NCI-H2029 (cell line): ENCODE measurements at places on chromosomes 2 and 18.
A peak's percentile ranks its signal among the peaks of the same experiment; 100 is the strongest.

DNA sequence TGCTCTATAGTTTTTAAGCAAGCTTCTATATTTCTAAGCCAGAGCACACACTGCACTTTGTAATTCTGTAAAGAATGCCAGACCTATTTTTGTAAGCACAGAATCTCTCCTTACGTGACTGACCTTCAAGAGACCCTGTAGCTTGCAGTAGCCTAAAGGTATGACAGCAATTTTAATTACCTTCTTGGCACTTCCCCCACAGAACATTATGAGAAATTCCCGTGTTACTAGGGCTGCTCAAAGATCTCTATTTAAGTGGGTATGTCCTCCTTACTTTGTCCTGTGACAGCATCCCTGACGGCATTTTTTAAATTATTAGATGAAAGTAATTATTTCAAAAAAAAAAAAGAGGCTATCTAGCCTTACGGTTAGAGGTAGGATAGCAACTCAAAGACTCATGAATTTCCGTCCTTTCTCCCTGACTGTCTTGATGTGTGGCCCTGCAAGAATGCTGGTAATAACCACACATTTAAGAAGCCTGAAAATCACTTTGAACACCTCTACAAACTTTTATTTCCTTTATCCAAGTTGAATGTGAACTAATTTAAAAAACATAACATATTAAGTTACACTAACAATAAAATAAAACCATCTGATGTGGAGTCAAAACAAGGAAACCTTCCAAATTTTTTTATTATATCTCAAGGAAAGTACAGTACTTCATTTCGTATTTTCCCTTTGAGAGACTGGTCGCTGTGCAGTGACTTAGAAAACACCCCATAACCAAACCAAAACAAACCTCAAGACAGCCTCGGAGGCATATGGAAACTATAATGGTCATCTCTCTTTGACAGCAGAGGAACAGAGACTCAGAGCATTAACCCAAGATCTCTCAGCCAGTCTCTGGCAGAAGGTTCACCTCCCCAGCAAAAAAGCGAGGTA, 54.9 kb downstream of the THUMPD2 start:
- DNase-seq: no peak

DNA sequence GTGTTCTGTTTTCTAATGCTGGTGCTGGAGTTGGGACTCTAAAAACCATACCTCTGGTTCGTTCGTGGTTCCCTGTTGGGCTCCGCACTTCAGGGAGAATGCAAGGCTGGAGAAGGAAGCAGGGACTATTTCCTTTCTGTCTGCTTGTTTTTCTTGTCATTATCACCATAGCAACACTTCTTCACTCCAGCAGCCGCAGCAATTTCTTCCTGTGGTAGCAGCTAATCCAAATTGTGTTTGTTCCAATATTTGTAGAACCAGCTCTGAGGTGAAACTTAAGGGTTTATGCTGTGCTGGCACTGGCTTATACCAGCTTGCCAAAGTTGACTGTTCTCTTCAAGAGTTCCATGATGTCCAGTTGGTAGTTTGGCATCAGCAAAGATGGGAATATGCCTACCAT, 301.4 kb upstream of the SYT4 start:
- peak; percentile 40 for DNase-seq

DNA sequence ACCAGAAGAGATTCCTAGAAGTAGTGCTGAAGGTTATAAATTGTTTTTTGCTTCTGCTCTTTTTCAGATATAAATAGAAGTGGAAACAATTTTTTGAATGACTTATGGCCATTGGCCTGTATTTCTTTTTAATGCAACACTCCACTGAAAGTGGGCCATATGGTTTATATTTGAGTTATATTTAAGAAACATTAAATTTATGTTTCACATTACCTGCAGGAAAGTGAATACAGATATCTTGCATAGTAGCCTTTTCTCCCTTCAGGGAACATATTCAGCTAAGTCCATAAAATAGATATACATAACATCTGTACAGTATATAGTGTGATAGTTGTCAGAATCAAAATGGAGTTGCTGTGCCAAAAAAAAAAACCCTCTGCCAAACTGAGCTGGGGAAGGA, 53.1 kb upstream of the EFEMP1 start:
- no peak for DNase-seq

DNA sequence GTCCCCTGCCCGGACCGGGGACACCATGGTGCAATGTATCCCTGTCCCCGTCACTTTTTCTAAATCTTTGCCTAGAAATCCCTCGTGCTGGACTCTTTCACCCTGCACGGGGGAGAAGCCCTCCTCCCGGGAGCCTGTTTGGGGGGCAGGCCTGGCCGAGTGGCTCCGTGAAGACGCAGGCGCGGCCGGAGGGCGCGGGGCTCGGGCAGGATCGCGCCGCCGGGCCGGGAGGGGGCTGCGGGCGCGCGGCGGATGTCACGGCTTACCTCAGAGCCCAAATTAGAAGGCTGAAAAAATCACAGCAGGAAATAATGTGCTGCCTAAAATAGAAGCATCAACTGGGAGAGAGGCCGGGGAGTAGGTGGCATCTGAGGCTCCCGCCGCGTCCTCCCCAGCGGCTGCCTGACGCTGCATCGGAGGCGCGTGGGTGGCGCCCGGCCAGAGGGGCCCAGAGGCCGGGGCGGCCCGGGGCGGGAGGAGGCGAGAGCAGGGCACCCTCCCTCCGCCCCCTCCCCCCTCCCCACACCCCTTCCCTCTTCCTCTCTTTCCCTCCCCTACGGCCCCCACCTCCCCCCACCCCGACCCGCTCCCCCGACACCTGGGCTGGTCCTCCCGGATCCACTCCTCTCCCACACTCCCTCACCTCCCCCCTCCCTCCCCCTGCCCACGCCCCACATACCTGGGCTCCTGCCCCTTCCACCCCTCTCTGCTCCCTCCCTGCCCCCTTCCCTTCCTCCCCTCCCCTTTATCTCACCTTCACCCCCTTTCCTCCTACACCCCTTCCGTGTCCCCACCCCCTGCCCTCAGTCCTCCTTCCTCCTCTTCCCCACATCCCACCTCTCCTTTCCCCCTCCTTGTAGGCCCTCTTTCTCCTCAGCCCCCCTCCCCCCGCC, 51.9 kb downstream of the SLC4A1AP start:
- no peak for DNase-seq

- peak; percentile 9 for DNase-seq
Observed at GRCh38 chr18:5868218-5868854, 27.0 kb downstream of the TMEM200C start.

- no peak for DNase-seq
Observed at GRCh38 chr2:735670-736218, 58.5 kb upstream of the TMEM18 start.

- no peak for DNase-seq
Observed at GRCh38 chr2:134689315-134689714, 29.5 kb downstream of the TMEM163 start.

- DNase-seq: no peak
Observed at GRCh38 chr2:177165061-177165583, 47.5 kb upstream of the HNRNPA3 start.

GRCh38 chr2:233437439-233437955, 83.2 kb downstream of the DGKD start:
- no peak for DNase-seq
